ENCODE measurements at places on chromosomes 13 and 19. TPM values are rescaled to one million over a fixed set of nuclear protein-coding genes. Genes with fewer than 3 reads are reported as not detected.

USHBP1 gene
- 0.30 TPM for total RNA-seq

GPR12 gene
- not detected for total RNA-seq

CXCL17 gene
- total RNA-seq, result not detected

CPB2 gene
- not detected for total RNA-seq

RNF225 gene
- 1.1 TPM for total RNA-seq

GRIK5 gene
- total RNA-seq, result 4.9 TPM

ABCC4 gene
- 19.6 TPM for total RNA-seq

ZNF497 gene
- 0.79 TPM for total RNA-seq

EFNB2 gene
- 0.30 TPM for total RNA-seq

ATP4A gene
- not detected for total RNA-seq

DNA sequence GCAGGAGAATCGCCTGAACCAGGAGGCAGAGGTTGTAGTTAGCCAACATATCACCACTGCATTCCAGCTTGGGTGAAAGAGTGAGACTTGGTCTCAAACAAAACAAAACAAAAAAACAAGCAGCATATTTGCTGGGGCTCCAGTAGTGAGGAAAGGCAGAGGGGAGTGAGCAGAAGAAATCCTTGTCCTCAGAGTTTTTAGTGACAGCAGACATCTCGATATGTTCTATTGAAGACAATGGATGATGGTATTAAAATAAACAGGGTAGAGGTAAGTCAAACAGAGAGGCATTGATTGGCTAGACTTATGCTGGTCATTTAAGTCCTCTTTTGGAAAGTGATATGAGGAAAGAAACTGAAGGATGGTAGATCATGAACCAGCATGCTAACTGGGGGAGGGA is 19.0 kb downstream of the NLRP7 start:
- DNase-seq, result no peak

DNA sequence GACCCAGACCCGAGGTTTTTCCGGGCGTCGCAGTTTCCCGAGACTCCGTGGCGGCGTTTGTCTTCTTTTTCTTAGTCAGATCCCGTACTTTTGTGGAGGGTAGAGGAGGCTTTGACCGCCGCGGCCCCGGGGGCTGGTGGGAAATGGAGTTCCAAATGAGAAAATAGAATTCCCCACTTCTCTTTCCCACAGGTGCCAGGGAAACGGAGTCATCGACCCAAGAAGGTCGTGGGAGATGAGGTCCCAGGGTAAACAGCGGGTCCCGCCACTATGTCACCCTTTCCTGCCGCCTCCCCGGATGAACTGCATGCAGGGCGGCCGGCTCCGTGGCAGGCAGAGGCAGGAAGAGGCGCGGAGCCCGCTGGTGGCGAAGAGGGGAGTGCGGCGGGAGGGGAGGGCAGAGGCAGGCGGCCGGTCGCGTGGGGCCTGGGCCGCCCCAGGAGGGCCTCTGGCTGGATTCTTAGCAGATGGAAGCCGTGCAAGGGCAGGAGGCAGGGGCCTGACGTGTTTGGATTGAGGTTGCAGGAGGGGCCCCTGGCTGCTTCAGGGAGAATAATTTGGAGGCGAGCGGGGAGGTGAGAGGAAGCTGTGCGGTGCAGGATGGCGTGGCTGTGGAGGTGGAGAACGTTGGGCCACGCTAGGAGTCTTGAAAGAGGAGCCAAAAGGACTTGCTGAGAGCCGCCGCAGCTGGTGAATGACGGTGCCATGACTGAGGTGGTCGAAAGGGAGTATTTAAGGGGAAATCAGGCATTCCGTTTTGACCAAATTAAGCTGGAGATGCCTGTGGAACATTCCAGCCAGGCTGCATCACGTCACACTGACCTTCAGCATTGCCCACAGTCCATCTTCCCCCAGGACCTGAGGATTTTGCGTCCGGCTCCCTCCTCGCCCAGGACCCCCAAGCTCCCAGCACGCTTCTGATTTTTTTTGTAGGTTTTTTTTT is 11.7 kb downstream of the CYTH2 start:
- peak; percentile 90 for DNase-seq

DNA sequence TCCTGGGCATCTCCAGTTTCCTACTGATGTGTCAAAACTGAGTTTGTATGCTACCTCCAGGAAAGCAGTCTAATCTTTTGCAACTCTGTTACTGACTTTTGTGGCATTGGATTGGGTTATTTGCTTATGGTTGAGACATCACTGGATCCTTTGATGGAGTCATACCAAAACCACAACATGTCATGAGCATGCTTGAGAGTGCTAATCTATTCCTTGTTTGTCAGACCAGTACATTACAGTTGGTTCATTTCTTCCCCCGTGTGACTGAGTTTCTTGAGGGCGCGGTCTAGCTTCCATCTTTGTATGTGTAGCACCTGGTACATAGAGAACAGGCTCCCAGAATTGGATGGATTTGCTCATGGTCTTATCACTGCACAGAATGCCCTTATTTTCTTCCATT is 43.2 kb downstream of the SUGT1 start:
- DNase-seq, result peak; percentile 70

DNA sequence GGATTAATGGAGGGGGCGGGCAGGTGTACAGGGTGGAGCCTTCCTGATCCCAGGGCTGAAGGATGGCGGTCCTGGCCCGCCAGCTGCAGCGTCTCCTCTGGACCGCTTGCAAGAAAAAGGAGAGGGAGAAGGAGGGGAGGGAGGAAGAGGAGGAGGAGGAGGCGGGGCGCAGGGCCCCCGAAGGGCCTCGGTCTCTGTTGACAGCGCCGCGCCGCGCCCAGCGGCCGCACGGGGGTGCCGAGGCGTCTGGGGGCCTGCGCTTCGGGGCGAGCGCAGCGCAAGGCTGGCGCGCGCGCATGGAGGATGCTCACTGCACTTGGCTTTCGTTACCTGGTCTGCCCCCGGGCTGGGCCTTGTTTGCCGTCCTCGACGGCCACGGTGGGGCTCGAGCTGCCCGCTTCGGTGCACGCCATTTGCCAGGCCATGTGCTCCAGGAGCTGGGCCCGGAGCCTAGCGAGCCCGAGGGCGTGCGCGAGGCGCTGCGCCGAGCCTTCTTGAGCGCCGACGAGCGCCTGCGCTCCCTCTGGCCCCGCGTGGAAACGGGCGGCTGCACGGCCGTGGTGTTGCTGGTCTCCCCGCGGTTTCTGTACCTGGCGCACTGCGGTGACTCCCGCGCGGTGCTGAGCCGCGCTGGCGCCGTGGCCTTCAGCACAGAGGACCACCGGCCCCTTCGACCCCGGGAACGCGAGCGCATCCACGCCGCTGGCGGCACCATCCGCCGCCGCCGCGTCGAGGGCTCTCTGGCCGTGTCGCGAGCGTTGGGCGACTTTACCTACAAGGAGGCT is at the start of gene PPM1N:
TSS of gene PPM1N (plus strand) at position 33 of the 785 bp plus-strand sequence. CDS start at position 63, 30 bp downstream.
- DNase-seq, result peak; percentile 86

GRCh38 chr19:39671739-39672363 is 16.1 kb downstream of the LGALS16 start:
- DNase-seq, result peak; percentile 88

DNA sequence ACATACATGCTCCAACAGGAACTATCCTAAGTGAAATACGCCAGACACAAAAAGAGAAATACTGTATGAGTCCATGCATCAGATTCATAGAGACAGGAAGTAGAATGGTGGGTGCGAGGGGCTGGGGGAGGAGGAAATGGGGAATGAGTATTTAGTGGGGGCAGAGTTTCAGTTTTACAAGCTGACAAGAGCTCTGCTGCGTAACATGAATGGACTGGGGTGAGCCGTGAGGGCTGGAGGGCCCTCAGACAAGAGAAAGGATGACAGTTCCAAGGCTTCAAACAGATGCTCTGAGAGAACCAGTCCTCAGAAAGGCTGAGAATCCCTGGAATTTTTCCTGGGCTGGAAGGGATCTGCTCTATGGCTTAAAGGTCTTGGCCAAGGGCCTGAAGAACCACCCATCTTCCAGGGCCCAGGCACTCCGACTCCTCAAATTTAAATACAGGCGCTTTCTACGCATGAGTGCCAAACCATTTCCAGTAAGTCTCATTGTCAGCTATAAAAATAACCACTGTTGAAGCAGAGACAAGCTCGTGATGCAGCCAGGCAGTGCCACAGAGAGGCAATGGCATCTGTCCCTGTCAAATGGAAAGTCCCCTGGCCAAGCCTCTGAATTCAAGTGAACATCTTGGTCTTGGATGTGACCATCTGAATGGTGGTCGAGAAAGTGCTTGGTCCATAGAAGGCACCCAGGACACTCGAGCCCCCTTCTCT is 17.5 kb downstream of the KLF2 start:
- peak; percentile 82 for DNase-seq

- DNase-seq, result peak; percentile 65
Measured at GRCh38 chr13:114010401-114011101, 36.7 kb upstream of the C13orf46 start.

GRCh38 chr13:75789451-75790197 is 153.5 kb downstream of the LMO7 start:
- DNase-seq, result no peak

- DNase-seq, result no peak
Measured at GRCh38 chr19:42850981-42851717, 28.4 kb downstream of the PSG1 start.

DNA sequence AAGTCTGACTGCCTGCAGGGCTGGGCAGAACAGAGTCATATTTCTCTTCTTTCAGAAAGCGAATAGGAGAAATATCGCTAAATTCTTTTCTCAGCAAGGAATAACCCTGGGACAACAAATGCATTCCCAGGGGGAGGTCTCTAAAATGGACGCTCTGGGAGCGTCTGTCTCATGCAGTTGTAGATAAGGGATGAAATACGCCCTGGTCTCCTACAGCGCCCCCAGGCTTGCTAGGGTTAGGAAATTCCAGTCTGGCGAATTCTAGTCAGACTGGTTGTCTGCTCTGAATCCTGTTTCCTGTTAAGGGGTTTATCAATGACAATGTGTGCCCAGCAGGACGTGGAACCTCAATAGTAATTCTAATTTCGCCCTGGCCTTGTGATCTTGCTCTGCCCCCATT is 1214.1 kb downstream of the DIAPH3 start:
- no peak for DNase-seq

DNA sequence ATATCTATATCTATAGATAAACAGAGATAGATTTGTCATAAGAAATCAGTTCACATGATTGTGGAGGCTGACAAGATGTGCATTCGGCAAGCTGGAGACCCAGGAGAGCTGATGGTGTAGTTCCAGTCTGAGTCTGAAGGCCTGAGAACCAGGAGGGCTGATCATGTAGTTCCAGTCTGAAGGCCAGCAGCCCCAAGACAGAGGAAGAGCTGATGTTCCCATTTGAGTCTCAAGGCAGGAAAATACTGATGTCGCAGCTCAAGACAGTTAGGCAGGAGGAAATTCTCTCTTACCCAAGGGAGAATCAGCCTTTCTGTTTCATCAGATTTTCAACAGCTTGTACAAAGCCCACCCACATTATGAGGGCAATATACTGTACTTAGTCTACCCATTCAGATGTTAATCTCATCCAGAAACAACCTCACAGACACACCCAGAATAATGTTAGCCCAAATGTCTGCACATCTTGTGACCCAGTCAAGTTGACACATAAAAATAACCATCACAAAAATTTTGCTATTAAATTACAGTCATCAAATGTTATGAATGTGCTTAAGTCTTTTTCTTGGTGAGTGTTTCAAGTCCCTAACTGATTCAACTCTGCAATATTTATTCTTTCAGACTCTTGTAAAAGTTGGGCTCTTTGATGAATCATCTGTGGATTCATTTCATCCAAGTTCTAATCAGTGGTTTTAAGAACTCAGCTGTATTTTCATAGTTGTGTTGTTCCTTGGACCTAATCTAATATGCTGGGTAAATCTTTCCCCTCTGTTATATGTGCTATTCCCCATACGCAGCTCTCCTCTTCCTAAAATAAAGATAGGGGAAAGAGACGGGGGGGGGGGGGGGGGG is 22.7 kb upstream of the LRCH1 start:
- DNase-seq, result no peak

DNA sequence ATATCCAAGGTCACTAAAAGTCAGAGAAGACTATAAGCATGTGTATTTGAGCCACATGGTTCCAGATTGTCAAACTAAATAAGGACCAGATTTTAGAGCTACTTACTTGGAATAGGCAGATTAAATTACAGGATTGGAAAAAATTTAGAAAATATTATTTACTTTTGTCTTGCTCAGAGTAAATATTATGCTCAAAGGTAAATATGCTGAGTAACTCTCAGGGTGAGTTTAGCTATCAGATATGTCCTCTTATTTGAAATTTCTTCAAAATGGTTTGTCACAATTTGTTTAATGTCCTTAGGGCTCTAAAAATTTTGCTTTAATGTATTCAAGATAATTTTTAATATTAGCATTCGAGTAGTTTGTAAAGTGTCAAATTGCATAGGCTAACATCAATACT is 2455.2 kb downstream of the PCDH9 start:
- DNase-seq, result no peak

- DNase-seq, result no peak
Measured at GRCh38 chr19:5339198-5339949, 1.2 kb downstream of the PTPRS start.

GRCh38 chr13:32938907-32939306 is 77.3 kb upstream of the KL start:
- DNase-seq, result no peak

- DNase-seq, result peak; percentile 96
Measured at GRCh38 chr19:48933382-48933932, at the start of gene DHDH. DHDH (plus strand) TSS chr19:48933699; CDS start chr19:48933722, 23 bp downstream.

- peak; percentile 76 for DNase-seq
Measured at GRCh38 chr19:2495130-2495641, 19.3 kb downstream of the GADD45B start.

DNA sequence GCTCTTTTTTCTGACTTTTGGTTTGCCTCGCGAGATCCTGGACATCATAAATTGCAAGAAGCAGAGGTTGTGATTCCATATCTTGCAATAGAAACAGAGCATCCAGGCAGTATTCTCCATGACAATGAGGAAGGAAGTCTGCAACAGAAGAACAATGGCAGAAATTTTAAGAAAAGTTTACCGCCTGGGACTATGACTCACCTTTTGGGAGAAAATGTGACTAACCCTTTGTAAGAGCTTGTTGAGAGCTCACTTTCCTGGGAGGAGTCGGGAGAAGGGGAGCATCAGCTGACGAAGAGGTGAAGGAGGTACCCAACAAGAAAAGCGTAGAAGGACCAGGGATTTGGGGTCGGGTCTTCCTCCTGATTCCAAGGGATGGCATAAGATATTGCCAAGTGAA is 34.3 kb upstream of the TNFSF11 start:
- DNase-seq, result peak; percentile 31

DNA sequence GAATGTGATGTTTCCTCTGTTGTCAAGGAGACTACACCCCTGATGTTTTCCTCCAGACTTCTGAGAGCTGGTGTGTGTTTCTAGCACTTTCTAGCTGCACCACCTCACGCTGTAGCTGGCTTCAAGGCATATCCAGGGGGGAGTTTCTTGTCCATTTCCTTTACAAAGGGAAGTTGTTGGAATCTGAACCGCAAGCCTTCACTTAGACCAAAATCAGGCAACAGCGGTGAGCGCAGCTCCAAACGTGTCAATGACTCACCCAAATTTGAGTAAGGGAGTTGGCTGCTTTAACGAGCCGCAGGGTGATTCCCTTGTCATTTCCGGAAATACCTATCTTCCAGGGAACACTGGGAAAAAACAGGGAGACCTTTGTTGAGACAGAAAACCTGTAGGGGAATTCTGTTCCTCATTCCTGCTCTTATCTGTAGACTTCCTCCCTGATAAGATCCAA is 2.5 kb downstream of the LDLR start:
- peak; percentile 91 for DNase-seq

DNA sequence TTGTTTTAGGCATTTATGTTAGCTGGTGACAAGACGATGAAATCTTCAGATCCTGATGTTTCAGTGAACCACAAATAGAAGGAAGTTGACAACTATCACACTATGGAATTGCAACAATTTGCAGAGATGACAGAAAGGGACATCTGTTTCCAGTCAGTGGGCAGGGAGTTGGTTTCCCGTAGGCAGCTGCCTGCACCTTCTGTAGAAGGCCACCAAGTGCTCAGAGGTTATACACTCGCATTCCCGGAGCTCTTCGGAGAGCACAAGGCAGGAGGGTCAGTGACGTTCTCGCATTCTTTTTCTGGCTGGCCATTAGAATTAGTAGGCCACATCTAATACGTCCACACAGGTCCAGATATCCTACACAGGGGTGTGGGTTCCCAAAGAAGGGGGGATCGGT is 129.4 kb downstream of the SHISA2 start:
- DNase-seq, result no peak

Data from activated CD4-positive, alpha-beta T cell treated with anti-CD3 and anti-CD28 coated beads, Interleukin-2, amount 10 ng/mL, durations not matched to agents 24 days and 14 days (primary cell).